Liver (tissue), 10 donors: ENCODE measurements at places on chromosomes 16 and 17.

DNA sequence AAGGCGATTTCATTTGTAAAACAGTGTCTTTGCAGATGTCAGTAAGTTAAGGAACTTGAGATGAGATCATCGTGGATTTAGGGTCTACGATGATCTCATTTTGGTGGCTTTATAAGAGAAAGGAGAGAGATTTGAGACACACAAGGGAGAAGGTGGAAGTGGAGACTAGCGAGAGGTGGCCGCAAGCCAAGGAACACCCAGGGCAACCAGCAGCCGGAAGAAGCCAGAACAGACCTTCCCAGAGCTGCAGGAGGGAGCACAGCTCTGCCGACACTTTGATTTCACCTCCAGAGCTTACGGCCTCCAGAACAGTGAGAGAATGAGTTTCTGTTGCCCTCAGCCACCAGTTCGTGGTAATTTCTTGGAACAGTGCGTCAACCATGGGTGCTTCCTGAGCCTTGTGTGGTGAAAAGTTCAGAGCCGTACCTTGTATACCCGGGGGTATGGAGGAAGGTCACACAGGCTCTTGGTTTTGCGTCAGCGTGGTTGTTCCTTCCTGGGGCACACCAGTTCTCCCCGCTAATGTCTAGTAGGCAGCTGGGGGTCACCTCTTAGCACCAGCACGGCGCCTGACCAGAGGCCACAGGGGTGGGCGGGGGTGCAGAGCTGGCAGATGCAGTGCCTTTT, 12.9 kb upstream of the SEC14L1 start:
- DNase-seq: no peak
- H3K27me3 ChIP-seq: no peaks in the 10 kb centered on the region
- no peaks in the 10 kb centered on the region for H3K36me3 ChIP-seq
- H3K27ac ChIP-seq: peak overlapping the region; percentile 65
- no peak overlapping the region for H3K4me3 ChIP-seq

GRCh38 chr16:67659675-67660563, at the start of gene ACD:
ACD (minus strand) TSS chr16:67660260; CDS start chr16:67660220, 40 bp downstream.
- H3K27ac ChIP-seq: peak within 1 kb of the TSS; percentile 91
- no peaks in the 10 kb centered on the region for H3K36me3 ChIP-seq
- peak; percentile 95 for DNase-seq
- H3K27me3 ChIP-seq: no peaks in the 10 kb centered on the region
- peak within 1 kb of the TSS; percentile 77 for H3K4me3 ChIP-seq

DNA sequence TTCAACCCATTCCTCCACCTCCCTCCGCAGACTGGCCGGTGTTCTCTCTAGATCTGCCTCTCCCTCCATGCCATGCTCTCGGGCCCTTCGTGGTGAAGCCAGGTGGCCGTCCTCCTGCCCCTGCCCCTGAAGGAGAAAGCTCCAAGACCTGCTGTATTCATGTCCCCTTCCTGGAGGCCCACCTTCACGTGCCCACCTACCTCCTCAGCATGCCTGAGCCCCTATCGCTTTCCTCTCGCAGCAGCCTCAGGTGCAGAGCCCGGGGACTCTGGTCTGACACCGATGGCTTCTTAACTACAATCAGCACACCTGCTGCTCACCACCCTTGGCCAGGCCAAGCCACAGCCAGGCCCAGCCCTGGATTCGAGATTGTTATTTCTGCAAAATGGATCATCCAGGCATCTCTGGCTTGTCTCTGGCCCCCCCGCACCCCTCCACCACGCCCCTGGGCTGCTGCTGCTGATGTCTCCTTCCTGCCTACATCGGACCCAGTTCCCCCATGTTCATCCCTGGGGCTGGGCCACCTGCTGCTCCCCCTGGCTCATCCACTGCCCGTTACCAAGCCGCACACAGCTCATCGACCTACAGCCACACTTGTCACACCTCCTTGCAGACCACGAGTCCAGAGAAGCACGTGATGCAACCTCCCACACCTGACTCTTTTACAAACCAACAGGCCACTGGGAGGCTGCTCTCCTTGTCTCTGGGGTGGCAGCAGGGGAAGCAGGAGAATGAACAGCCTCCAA, 32.5 kb upstream of the TNFRSF13B start:
- no peaks in the 10 kb centered on the region for H3K27me3 ChIP-seq
- H3K36me3 ChIP-seq: no peaks in the 10 kb centered on the region
- H3K4me3 ChIP-seq: no peak overlapping the region
- H3K4me1 ChIP-seq: peaks cover 6% of the 10 kb centered on the region

DNA sequence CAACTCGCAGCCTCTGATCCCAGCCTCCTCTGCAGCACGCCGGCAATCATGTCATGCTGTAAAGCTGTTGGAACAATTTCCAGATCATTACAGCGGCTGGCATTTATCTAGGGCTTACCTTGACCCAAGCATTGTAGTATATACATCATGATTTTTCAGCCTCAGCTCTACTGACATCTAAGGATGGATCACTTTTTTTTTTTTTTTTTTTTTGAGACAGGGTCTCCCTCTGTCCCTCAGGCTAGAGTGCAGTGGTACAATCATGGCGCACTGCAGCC, 103.3 kb downstream of the CMIP start:
- no peak overlapping the region for H3K27ac ChIP-seq
- no peaks in the 10 kb centered on the region for H3K27me3 ChIP-seq
- peaks cover 38% of the 10 kb centered on the region for H3K4me1 ChIP-seq
- no peak overlapping the region for H3K4me3 ChIP-seq

DNA sequence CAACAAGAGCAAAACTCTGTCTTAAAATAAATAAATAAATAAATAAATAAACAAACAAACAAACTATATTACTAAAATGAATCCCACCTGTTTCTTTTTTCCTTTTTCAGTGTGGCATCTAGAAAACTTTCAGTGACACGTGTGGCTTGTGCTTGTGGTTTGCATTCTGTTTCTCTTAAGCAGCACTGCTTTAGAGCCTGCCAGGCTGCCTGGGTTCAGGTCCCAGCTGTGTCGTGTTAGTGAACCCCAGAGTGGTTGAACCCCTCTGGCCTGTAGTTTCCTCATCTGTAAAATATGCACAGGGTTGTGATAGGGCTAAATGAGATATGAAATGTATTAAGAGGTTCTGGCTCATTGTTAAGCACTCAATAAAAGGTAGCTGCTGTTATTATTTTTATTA, 12.1 kb upstream of the EPN3 start:
- no peak overlapping the region for H3K27ac ChIP-seq
- no peak overlapping the region for H3K4me3 ChIP-seq
- H3K36me3 ChIP-seq: no peaks in the 10 kb centered on the region
- H3K27me3 ChIP-seq: no peaks in the 10 kb centered on the region
- no peak for DNase-seq

- H3K4me1 ChIP-seq: no peaks in the 10 kb centered on the region
- H3K27ac ChIP-seq: no peak overlapping the region
- DNase-seq: no peak
- H3K4me3 ChIP-seq: no peak overlapping the region
Observed at GRCh38 chr17:74070374-74070773, 133.1 kb upstream of the RPL38 start.

DNA sequence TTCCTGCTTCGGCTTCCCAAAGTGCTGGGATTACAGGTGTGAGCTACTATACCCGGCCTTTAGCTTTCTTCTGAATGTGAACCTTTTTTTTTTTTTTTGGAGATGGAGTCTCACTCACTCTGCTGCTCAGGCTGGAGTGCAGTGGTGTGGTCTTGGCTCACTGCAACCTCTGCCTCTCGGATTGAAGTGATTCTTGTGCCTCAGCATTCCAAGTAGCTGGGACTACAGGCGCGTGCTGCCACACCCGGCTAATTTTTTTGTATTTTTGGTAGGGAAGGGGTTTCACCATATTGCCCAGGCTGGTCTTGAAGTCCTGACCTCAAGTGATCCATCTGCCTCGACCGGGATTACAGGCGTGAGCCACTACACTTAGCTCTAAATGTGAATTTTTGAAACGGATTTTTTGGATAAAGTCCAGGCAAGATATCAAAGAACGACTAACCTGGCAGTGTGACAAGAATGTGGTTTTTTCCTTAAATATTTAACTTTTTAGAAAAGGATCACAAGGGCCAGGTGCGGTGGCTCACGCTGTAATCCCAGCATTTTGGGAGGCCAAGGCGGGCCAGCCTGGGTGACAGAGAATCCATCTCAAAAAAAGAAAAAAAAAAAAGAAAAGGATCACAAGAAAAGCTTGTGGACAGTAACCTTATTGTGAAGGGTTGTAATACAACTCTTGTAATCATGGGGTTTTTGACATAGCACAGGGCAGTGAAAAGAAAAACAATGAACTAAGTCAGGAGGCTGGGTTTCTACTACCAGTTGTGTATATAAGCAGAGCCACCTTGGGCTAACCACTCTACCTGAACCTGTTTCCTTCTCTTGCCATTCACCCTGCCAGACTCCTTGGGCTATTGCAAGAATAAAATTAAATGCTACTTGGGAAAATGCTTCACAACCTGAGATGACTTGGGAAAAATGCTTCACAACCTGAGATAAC, 6.2 kb downstream of the BRCA1 start:
- H3K27ac ChIP-seq: no peak overlapping the region
- H3K4me3 ChIP-seq: no peak overlapping the region
- no peaks in the 10 kb centered on the region for H3K27me3 ChIP-seq

DNA sequence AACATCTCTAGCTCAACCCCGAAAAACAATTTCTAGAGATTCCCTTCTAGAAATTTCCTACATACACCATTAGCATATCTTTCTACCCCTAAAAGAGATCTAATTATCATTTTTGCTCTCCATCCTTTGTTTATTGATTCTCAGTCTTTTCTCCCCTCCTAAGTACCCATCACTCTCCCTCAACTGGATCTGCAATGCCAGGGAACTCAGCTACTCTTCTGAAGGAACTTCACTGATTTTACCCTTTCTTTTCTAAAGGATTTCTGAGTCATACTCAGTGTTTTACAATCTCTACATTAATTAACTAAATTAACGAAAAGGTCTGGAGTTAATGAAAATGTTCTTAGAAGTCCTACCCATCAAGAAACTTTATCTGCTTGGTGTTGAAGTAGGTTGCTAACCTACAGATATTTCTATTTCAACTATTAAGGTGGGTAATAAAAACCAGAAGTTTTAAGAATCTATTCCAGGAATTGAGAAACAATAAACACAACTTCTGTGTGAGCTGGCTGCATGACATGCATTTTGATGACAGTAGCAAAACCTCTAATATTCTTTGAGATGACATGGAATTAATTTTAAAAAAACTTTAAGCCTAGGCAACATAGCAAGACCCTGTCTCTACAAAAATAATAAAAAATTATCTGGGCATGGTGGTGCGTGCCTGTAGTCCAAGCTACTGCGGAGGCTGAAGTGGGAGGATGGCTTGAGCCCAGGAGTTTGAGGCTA, 13.6 kb downstream of the CREBBP start:
- H3K27me3 ChIP-seq: no peaks in the 10 kb centered on the region
- no peaks in the 10 kb centered on the region for H3K36me3 ChIP-seq
- peaks cover 30% of the 10 kb centered on the region for H3K4me1 ChIP-seq
- H3K27ac ChIP-seq: no peak overlapping the region

- H3K27ac ChIP-seq: no peak overlapping the region
- no peak for DNase-seq
- H3K4me3 ChIP-seq: no peak overlapping the region
- no peaks in the 10 kb centered on the region for H3K27me3 ChIP-seq
- H3K36me3 ChIP-seq: no peaks in the 10 kb centered on the region
Observed at GRCh38 chr17:80793421-80793820, 198.2 kb upstream of the CHMP6 start.

DNA sequence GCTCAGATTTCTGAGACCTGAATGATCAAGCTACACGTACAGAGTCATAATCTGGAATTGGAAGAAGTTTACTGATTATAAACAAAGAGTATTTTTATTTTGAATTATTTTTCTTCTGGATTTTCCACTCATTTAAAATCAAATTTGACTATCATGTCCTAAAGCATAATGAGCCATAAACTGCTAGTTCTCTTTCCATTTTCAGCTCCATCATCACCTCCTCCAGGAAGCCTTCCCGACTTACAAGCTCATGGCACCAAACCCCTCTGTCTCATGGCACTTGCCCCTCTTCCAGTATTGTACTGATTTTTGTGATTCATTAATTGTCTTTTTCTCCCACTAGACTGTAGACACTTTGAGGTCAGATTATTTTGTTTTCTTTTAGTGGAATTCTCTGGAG, 35.9 kb downstream of the IRX6 start:
- no peak for DNase-seq
- H3K36me3 ChIP-seq: no peaks in the 10 kb centered on the region

GRCh38 chr17:18237461-18237860, 12.0 kb downstream of the LLGL1 start:
- no peak overlapping the region for H3K4me3 ChIP-seq
- H3K27me3 ChIP-seq: no peaks in the 10 kb centered on the region
- no peak overlapping the region for H3K27ac ChIP-seq
- no peaks in the 10 kb centered on the region for H3K4me1 ChIP-seq
- H3K36me3 ChIP-seq: no peaks in the 10 kb centered on the region

DNA sequence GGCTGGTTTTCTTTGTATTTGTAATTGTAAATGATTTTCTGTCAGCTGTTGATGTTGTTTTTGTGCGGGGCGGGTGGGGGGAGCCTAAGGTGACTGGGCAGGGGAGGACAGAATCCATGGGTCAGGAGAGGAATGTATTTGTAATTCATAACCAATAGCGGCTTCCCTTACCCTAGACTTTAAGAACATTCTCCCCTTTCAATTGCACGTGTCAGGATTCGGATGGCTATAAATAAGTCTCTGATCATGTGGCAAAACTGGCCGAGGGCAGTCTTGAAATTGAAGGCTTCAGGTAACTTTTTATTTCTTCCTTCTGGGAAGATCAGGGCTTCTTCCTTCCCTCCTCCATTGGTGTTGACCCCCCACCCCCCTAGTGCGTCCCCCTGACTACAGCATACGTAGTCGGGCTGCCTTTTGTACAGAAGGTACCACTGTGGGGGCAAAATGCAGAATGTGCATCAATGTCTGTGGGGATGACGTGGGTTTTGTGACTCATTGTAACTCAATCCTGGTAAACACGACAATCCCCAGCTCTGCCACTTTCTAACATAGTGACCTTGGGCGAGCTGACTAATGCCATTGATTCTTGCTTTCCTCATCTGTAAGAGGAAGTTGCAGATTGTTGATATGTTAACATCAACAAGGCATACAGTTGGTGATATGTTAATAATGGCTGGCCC, 16.2 kb downstream of the MARCHF10 start:
- H3K4me1 ChIP-seq: no peaks in the 10 kb centered on the region
- no peaks in the 10 kb centered on the region for H3K36me3 ChIP-seq
- H3K4me3 ChIP-seq: no peak overlapping the region
- no peak for DNase-seq

DNA sequence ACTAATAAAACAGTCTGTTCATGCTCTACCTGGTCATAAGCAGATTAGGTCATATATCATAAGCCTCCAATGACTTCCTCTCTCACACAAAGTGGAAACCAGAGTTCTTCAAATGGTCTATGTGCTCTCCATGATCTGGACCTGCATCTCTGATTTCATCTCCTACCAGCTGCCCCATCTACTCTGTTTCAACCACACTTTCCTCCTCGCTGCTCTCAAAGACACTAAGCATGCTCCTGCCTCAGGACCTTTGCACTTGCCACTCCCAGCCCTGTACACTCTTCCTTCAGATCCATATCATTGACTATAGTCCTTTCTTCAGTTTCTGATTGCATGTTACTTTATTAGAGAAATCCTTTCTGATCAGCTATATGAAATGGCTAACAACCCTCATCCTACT, 196.8 kb downstream of the PHKB start:
- peaks cover 18% of the 10 kb centered on the region for H3K36me3 ChIP-seq
- no peak overlapping the region for H3K4me3 ChIP-seq
- H3K4me1 ChIP-seq: peaks cover 6% of the 10 kb centered on the region
- no peak for DNase-seq
- no peaks in the 10 kb centered on the region for H3K27me3 ChIP-seq
- no peak overlapping the region for H3K27ac ChIP-seq

- no peak overlapping the region for H3K4me3 ChIP-seq
- no peaks in the 10 kb centered on the region for H3K36me3 ChIP-seq
- no peak overlapping the region for H3K27ac ChIP-seq
- no peak for DNase-seq
- H3K4me1 ChIP-seq: no peaks in the 10 kb centered on the region
- no peaks in the 10 kb centered on the region for H3K27me3 ChIP-seq
Observed at GRCh38 chr16:60310846-60311445, 1576.8 kb upstream of the GOT2 start.
